ACHN (cell line): ENCODE measurements at places on chromosomes 12 and 14.

DNA sequence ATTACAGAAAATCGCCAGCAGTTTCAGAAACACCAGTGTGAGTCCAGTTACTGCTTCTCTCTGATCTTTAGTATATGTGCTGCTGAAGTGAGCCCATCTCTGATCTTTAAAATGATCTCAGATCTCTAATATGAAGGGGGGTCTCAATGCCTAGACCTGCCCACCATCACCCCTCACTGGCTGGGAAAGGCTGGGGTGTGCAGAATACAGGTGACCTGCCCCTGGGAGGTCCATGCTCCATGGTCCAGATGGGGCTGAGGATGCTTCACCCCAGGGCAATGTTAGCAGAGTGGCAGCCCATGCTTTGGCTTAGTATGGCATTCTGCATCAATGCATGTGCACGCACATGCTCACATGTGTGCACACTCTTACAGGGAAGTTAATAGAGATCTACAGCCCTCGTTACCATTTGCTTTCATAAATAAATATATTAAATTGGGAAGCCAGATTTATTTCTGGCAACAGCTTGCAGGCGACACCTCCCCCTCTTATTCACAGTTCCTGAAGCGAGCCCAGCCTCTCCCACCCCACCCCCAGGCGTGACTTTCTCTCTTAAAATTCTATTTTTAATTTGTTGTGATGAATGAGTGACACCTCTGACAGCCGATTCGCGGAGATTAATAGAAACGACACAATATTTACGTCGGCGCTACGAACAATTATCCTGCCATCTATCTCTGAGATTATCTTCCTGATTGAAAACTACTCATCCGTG lies 104.7 kb upstream of the ESRRB start:
- no peak for DNase-seq

- no peak for DNase-seq
These were observed 454.5 kb downstream of the ADAMTS20 start for GRCh38 chr12:43097471-43097870.

GRCh38 chr12:121649819-121650353 lies 19.6 kb downstream of the MORN3 start:
- DNase-seq: no peak

GRCh38 chr12:62601765-62602164 lies 135.1 kb downstream of the MON2 start:
- DNase-seq: no peak
